Ammon's horn (tissue), 1 donor: ENCODE measurements at places on chromosomes 12 and 14.

DNA sequence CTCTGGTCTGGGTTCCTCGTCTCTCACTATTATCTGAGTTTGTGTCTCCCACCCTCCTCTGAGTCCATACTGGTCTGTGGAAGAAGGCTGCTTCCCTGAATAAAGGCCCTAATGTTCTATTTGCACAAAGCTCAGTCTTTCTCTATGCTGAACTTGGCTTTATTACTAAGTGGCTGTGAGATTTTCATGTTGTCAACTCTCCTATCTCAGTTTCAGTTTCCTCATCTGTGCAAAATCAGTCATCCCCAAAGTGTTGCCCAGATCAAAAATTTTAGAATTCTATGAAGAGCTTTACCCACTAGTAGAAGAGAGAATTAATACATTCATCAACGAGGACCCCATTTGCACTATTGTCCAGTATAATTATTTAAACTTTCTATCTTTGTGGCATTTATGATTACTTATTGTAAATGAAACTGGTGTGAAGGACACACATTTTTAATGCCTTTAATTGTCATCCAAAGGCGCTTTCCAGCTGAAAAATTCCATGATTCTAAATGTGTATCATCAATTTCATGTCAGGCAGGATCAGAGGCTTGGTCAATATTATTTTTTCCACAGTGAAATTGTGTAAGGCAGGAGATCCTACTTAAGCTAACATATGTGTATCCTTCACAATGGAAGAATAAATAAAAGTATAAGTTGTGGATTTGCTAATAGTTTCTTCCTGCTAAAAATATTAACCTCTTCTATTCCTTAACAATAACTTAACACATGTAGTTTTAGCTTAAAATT is 79.1 kb upstream of the EEA1 start:
- no peak for DNase-seq

DNA sequence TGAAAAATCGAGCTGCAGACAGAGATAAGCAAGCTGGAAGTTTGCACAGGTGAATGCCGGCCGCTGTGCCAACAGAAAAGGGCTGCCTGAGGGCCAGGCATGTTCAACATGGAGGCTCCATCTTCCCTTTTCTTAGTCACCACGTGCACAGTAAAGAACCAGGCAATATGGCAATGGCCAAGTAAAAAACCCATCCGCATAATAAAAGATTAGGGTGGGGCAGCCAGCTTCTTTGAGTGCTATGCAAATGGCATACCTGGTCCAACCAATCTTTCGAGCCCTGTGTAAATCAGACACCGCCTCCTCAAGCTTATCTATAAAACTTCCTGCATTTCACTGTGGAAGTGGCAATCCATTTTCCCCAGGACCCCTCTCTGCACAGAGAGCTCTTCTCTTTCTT is 16.7 kb downstream of the PNP start:
- DNase-seq: no peak

- no peak for DNase-seq
Measured at GRCh38 chr12:105204916-105205315, 31.1 kb downstream of the APPL2 start.

DNA sequence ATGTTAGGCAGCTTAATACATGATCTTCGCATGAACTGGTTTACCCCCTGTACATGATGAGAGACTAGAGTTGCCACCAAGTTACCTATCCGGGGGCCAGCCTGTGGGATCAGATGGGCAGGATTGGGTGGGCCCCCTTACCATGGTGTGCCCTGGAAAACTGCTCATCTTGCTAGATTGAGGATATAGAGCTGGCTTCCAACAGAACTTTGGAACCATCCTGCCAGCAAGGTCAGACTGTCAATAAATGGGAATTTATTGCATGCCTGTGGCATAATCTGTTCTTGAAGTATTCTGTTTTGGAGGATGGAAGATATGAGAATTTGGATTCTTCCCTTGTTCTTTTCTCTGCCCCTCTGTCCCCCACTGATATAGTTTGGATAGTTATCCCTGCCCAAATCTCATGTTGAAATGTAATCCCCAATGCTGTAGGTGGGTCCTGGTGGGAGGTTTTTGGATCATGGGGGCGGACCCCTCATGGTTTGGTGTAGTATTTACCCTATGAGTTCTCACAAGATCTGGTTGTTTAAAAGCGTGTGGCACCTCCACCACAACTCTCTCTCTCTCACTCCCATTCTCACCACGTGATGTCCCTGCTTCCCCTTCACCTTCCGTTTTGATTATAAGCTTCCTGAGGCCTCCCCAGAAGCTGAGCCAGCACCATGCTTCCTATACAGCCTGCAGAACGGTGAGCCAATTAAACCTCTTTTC is 3.7 kb upstream of the TM9SF1 start:
- no peak for DNase-seq

- DNase-seq: no peak
Measured at GRCh38 chr12:75257510-75257909, 47.9 kb upstream of the KCNC2 start.

- DNase-seq: no peak
Measured at GRCh38 chr12:115660211-115660805, 617.2 kb downstream of the MED13L start.

GRCh38 chr12:56034586-56035332 is 7.0 kb upstream of the RPS26 start:
- no peak for DNase-seq

- DNase-seq: no peak
Measured at GRCh38 chr12:28994179-28994715, 154.8 kb upstream of the FAR2 start.

GRCh38 chr12:3728686-3729085 is 24.2 kb downstream of the CRACR2A start:
- no peak for DNase-seq

- DNase-seq: no peak
Measured at GRCh38 chr12:103780093-103780440, 61.0 kb downstream of the NT5DC3 start.

DNA sequence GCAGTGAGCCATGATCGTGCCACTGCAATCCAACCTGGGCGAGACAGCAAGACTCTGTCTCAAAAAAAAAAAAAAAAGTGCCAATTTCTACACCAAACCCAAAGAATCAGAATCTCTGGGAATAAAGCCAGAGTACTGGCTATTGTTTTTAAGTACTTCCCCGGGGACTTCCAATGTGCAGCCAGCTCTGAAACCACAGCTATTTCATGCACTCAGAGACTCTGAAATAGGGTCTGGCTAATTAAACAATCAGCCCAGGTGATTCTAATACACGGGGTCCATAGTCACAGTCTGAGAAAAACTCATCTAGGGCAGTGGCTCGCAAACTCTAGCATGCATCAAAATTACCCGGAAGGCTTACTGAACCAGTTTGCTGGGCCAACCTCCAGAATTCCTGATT is 56.3 kb downstream of the SIX6 start:
- DNase-seq: no peak

DNA sequence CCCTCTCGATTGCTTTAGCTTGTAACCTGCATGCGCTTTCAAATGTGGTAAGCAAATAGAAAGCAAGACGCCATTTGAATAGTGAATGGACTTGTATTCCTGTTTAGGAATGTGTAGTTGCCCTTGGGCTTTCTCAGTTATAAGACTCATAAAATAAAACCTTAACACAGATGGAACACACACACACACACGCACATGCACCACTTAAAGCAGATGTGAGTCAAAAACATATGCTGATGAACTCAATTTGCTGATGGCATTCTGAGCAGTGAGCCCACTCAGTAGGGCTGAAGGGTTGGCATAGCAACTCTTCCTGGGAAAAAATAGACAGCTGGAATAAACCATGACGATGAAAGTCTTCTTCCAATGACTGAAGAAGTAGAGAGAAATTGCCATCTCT is 360.5 kb downstream of the APAF1 start:
- DNase-seq: peak; percentile 42

DNA sequence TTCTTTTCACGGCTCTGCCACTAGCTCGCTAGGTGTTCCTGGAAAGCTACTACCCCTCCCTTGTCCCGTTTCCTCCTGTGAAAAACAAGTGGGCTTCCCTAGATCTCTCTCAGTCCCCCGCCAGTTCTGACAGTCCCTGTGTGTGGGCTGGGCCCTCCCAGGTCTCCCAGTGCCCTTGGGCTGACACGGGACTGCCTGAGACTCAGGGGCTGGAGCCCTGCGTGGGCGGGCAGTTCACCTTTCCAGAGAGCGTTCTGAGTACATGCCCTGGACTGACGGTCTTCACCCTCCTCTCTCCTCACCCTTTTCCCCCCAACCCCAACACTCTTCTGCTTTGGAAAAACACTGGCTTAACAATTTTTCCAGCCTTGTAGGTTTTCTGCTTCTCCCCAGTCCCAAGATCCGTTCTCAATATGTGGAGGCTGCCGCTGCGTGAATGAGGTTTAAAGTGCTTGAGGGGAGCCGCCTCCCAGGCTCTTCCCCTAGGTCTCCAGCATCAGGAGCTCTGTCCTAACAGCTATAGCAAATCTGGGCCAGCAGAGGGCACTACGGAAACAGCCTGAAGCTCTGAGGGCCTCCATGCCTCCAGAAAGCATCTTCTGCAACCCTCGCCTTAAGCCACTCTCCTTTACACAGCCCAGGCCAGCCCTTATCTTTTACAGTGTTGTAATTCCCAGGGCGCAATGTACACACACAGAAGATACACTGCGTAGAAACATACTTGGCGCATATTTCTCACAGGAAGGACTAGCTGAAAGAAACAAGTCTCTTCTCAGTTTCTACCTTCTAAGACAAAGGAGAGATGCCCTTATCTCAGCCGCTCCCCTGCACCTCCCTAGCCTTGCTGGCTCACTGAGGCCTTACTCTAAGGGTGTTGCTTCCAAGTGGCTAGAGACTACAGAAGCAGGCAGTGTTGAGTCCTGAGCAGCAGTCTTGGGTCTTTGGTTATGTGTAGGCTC is 10.4 kb upstream of the DCD start:
- no peak for DNase-seq

DNA sequence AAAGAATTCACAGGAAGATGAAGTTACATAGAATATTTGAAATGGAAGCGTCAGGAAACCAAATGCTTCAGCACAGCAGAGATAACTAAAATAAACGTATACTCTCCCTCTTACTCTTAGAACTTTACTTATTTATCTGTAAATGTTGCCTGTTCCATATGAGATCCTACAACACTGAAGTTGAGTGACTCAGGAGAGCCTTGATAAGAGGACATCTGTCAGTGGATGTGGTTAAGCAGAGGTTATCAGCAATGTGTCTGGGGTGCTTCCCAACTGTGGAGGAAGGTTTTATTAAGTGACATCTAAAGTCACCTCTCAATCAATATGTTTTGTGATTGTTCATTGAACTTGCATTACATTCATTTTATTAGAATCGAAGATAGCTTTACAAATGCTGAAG is 81.9 kb downstream of the NEDD1 start:
- DNase-seq: no peak

GRCh38 chr14:31955936-31956579 is 121.0 kb upstream of the ARHGAP5 start:
- no peak for DNase-seq

DNA sequence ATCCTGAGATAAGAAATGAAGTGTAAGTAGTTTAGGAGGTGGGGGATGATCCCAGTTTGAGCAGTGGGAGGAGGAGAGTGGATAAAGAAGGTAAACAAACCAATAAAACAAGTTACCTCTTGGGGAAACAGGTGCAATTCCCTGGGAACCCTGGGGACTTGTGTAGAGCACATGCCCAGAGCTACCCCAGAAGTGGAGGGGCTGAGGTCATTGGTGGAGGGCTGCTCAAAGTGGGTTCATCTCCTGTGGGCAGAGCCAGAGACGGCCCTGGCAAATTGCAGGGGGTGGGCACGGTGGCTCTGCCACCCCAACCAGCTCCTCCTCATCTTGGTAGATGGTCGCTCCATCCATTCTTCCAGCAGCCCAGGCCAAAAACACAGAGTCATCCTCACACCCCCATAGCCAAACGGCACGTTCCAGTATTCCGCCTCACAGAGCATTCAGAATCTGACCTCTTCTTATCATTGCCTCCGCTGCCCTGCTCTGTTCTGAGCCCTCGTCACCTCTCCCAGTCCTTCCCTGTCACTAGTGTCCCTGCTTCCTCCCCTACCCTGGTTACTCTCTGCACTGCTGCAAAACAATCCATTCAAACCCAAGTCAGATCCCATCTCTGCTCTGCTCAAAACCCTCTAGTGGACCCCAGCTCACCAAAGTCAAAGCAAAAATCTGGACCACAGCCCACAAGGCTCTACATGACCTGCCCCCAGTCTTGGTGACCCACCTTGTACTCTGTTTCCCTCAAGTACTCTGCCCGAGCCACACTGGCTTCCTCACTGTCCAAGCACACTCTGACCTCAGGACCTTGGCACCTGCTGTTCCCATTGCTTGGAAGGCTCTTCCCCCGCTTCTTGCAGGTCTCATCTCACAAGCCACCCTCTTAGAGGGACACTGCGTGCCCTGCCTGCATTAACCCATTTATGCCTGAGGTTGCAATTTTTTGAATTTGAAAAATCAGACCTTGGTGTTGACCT is 5.5 kb downstream of the CYP46A1 start:
- no peak for DNase-seq

DNA sequence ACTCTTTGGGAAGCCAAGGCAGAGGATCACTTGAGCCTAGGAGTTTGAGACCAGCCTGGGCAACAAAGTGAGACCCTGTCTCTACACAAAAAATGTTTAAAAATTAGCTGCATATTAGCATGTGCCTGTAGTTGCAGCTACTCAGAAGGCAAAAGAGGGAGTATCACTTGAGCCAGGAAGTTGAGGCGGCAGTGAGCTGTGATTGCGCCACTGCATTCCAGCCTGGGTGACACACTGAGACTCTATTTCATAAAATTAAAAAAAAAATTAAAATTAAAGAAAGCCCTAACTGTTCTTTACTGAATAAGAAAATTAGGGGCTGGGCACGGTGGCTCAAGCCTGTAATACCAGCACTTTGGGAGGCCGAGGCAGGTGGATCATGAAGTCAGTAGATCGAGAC is 27.0 kb downstream of the SENP1 start:
- DNase-seq: no peak

DNA sequence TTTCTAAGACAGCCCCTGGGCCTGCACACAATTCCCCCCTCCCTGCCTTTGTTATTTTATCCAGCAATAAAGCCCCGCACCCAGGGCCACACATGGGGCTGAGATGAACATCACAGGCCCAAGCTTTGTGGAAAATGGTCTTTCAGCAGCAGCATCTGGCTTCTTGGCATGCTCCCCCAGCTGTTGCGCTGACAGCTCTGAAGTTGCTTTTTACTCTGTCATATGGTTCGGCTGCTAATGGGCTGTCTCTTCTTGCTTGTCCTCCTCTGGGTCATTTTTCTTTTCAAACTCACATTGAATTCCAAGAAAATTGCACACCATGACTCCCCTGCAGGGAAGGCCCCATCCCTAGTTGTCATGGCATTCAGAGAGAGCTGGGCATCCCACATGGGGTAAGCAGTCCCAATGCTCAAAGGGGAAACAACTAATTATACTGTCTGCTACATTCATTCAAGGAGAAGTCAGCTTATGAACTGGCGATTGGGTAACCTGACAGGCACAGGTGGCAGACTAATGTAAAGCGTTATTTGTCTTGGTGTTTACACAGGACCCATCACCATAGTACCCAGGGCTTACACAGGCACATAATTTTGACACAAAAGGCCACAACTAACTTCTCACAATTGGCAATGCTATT is 74.0 kb upstream of the CDKN3 start:
- DNase-seq: no peak

- no peak for DNase-seq
Measured at GRCh38 chr12:91388573-91388972, 206.0 kb upstream of the DCN start.
